ENCODE measurements at places on chromosomes 1 and 21. TPM values are rescaled to one million over a fixed set of nuclear protein-coding genes. Genes with fewer than 3 reads are reported as not detected.

The PTPRF gene
- total RNA-seq: 41.5 TPM

GRCh38 chr1:97649591-97649990, 271.2 kb downstream of the DPYD start:
- no peaks in the 10 kb centered on the region for H3K36me3 ChIP-seq
- DNase-seq: no peak
- H3K27ac ChIP-seq: no peak overlapping the region
- no peaks in the 10 kb centered on the region for H3K27me3 ChIP-seq
- no peaks in the 10 kb centered on the region for H3K4me1 ChIP-seq
- no peak overlapping the region for H3K4me3 ChIP-seq

GRCh38 chr1:101050869-101051268, 25.3 kb upstream of the DPH5 start:
- H3K4me1 ChIP-seq: peaks cover 5% of the 10 kb centered on the region
- no peaks in the 10 kb centered on the region for H3K36me3 ChIP-seq
- no peak overlapping the region for H3K4me3 ChIP-seq
- H3K27me3 ChIP-seq: no peaks in the 10 kb centered on the region
- no peak for DNase-seq
- no peak overlapping the region for H3K27ac ChIP-seq

GRCh38 chr1:209490013-209490412, 93.5 kb upstream of the CAMK1G start:
- no peak overlapping the region for H3K4me3 ChIP-seq
- no peaks in the 10 kb centered on the region for H3K4me1 ChIP-seq
- H3K27me3 ChIP-seq: no peaks in the 10 kb centered on the region
- DNase-seq: no peak

- H3K27ac ChIP-seq: no peak within 1 kb of the TSS
- H3K27me3 ChIP-seq: no peaks in the 10 kb centered on the region
- peak; percentile 66 for DNase-seq
- no peaks in the 10 kb centered on the region for H3K36me3 ChIP-seq
- no peaks in the 10 kb centered on the region for H3K4me1 ChIP-seq
Observed at GRCh38 chr1:153001382-153001781, at the start of gene SPRR3. Gene SPRR3 (plus strand): TSS chr1:153001749. CDS start chr1:153003021, 1,272 bp downstream.

The AK4 gene
- total RNA-seq: 66.0 TPM

The LIN28A gene
- not detected for total RNA-seq

DNA sequence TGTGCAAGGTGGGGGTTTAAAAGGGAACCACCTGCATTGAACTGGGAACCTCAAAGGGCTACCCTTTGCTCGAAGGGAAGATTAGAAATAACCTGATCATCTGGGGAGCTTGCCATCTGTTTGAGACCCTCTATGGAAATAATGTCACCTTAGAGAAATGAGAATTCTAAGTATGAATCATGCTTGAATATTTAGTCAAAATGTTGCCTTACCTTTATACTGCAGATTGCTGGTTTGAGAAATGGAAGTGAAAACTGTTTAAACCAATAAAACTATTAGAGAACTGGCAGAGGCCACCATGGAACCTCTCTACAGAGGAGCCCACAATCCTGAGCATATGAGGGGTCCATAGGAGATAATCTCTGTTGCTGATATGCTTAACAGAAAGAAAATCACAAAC, 131.2 kb upstream of the FAM78B start:
- no peak overlapping the region for H3K27ac ChIP-seq
- H3K36me3 ChIP-seq: no peaks in the 10 kb centered on the region
- no peak overlapping the region for H3K4me3 ChIP-seq
- DNase-seq: no peak
- no peaks in the 10 kb centered on the region for H3K27me3 ChIP-seq

The C8A gene
- not detected for total RNA-seq

DNA sequence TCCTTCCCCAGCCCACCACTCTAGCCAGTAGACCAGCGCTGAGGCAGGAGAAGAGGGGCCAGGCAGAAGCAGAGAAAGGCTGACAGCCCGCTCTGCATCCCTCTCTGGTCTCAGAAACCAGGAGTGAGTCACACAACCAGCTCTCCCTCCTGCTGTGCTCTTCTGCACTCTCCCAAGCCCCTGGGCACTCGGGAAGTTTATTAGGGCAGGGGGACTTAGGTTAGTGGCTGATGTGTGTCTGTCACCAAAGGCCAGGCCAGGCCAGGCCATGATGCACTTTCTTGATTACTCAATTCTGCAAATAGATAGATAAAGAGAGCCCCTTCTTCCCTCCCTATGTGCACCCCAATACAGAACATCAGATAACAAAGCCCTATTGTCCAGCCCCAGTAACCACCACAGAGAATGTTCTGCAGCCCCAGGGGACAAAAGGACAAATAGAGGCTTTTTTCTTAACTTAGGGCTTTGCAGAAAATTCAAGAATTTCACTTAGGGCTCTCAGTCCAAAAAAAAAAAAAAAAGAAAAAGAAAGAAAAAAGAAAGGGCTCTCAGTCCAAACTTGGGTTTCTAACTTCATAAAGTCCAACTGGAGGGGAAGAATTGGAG, 52.9 kb upstream of the CNTN2 start:
- DNase-seq: no peak
- H3K27me3 ChIP-seq: no peaks in the 10 kb centered on the region
- H3K36me3 ChIP-seq: peaks cover 78% of the 10 kb centered on the region
- no peak overlapping the region for H3K4me3 ChIP-seq

GRCh38 chr1:36448530-36449056, 1.7 kb downstream of the OSCP1 start:
- H3K27ac ChIP-seq: no peak overlapping the region
- no peak overlapping the region for H3K4me3 ChIP-seq
- no peaks in the 10 kb centered on the region for H3K27me3 ChIP-seq
- H3K36me3 ChIP-seq: no peaks in the 10 kb centered on the region
- H3K4me1 ChIP-seq: peaks cover 28% of the 10 kb centered on the region

DNA sequence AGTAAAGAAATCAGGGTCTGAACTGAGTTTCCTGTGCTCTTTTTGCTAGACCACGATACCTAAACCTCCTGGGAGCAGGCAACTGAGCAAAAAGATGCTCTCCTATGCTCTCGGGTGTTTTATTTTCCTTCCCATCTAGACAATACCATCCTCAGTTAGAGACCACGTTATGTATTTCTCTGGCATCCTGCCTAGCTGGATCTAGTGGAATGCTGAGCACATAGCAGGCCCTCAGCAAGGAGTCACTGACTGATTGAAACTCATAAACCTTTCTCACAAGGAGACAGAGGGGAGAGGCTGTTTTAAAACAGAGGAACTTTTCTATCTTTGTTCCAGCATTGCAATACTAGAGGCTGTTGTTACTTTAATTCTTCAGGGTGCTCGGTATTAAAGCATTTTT, 168.0 kb downstream of the CYYR1 start:
- peaks cover 7% of the 10 kb centered on the region for H3K4me1 ChIP-seq
- H3K27me3 ChIP-seq: no peaks in the 10 kb centered on the region
- no peak for DNase-seq
- no peak overlapping the region for H3K4me3 ChIP-seq
- no peak overlapping the region for H3K27ac ChIP-seq

DNA sequence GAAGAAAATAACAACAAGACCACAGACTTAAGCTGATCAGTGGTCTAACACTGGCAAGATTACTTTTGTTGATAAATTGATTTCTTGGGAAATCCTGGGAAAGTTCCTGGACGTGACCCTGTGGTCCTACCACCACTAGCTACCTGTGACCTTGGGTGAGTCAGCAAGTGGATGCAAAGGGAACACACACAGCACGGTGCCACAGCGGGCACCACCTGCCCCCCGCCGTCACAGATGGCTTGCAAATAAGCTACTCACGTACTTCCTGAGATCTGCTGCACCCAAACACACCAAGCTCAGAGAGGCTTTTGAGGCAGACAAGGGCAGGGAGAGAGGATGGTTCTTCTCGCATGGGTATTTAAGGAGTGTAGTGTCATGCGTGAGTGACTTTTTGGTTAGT, 12.7 kb downstream of the CFAP298 start:
- H3K4me1 ChIP-seq: no peaks in the 10 kb centered on the region
- no peak overlapping the region for H3K27ac ChIP-seq
- H3K36me3 ChIP-seq: peaks cover 57% of the 10 kb centered on the region
- H3K27me3 ChIP-seq: no peaks in the 10 kb centered on the region
- H3K4me3 ChIP-seq: no peak overlapping the region

DNA sequence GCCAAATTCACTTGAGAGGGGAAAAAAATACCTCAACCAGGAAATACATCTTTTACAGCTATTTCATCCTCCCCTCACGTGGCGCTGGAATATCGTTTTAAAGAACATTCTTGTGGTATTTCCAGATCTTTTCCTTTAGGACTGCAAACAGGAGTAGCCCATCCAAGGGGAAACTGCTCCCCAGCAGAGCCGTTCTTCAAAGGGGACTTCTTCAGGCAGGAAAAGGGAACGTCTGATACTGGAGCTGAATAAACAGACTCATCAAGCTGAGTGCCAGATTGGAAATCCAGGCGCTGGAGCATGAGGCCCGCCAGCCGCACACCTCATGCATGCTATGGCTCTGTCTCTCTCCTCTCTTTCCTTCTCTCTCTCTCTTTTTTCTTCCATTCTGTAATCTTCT, 34.0 kb upstream of the PROX1 start:
- H3K4me3 ChIP-seq: no peak overlapping the region
- H3K27ac ChIP-seq: no peak overlapping the region

The FAM110D gene
- total RNA-seq: 2.9 TPM

- peaks cover 21% of the 10 kb centered on the region for H3K4me1 ChIP-seq
- H3K36me3 ChIP-seq: no peaks in the 10 kb centered on the region
- no peak for DNase-seq
- no peak overlapping the region for H3K4me3 ChIP-seq
Observed at GRCh38 chr1:109890115-109890953, 20.3 kb upstream of the CSF1 start.

The FHL3 gene
- total RNA-seq: 38.3 TPM

The LSM10 gene
- total RNA-seq: 42.2 TPM

- H3K4me1 ChIP-seq: peaks cover 30% of the 10 kb centered on the region
- peak overlapping the region; percentile 100 for H3K27ac ChIP-seq
- H3K27me3 ChIP-seq: no peaks in the 10 kb centered on the region
- no peak for DNase-seq
- no peak overlapping the region for H3K4me3 ChIP-seq
Observed at GRCh38 chr1:10208537-10208936, 1.8 kb upstream of the KIF1B start.

DNA sequence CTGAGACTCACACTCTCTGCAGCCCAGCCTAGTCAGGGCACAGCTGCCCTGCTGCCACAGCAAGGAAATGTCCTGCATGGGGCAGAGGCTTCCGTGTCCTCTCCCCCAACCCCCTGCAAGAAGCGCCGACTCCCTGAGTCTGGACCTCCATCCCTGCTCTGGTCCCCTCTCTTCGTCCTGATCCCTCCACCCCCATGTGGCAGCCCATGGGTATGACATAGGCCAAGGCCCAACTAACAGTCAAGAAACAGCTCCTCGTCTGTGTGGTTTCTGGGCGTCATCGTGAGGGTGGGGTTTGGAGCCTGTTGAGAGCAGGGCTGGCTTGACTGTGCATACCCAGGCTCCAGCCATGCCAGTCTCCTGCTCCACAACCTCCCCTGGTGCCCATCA, 19.5 kb downstream of the FAAH start:
- no peaks in the 10 kb centered on the region for H3K27me3 ChIP-seq
- H3K4me1 ChIP-seq: no peaks in the 10 kb centered on the region
- DNase-seq: no peak
- no peak overlapping the region for H3K27ac ChIP-seq
- H3K36me3 ChIP-seq: peaks cover 22% of the 10 kb centered on the region

The CITED4 gene
- 37.8 TPM for total RNA-seq

DNA sequence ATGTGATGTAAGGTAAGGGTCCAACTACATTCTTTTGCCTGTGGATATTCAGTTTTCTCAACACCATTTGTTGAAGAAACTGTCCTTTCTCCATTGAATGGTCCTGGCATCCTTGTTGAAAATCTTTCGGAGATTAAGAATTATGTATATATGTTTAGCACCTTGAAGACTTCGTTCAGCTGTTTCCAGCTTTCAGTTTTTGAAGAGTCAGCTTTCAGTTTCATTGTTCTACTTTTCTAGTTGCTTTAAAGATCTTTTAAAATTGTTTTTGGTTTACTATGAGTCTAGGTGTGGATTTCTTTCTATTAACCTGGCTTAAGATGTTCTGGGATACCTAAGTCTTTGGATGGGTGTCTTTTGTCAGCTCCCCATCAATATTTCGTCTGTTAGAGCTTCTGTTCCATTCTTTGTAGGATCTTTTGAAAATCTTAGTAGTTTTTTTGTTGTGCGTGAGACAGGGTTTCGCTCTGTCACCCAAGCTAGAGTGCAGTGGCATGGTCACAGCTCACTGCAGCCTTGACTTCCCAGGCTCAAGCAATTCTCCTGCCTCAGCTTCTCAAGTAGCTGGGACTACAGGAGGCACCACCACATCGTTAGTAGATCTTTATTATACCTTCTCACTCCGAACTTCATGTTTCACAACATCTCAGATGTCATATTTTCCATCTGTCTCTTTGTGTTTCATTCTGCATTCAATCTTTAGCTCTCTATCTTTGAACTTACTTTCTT, 353.5 kb upstream of the B3GALT2 start:
- no peak for DNase-seq
- H3K27me3 ChIP-seq: no peaks in the 10 kb centered on the region
- no peak overlapping the region for H3K4me3 ChIP-seq
- H3K27ac ChIP-seq: no peak overlapping the region
- H3K36me3 ChIP-seq: no peaks in the 10 kb centered on the region
- H3K4me1 ChIP-seq: no peaks in the 10 kb centered on the region

The KLHL21 gene
- 145 TPM for total RNA-seq

DNA sequence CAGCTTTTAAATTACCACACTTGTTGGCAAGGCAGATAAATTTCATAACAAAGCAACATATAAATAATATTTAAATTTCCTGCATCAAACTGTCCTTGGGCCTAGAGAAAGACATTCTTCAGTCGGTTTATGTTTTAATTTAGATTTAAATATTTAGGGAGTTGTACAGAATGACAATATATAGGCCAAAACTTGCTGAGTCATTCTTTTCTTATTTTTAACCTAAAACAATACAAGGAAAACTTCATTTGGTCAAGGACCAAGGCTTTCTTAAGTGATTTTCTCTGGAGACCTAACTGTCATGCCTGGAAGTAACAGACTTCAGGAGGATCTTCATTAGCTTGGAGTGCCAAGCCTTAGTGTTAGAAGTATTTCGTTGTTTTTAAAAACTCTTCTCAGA, 5.6 kb downstream of the MAP10 start:
- H3K4me1 ChIP-seq: peaks cover 4% of the 10 kb centered on the region
- H3K4me3 ChIP-seq: no peak overlapping the region
- no peaks in the 10 kb centered on the region for H3K36me3 ChIP-seq
- no peak for DNase-seq
- no peak overlapping the region for H3K27ac ChIP-seq

- no peak overlapping the region for H3K27ac ChIP-seq
- no peaks in the 10 kb centered on the region for H3K36me3 ChIP-seq
- peaks cover 19% of the 10 kb centered on the region for H3K4me1 ChIP-seq
- peak; percentile 37 for DNase-seq
- no peak overlapping the region for H3K4me3 ChIP-seq
- no peaks in the 10 kb centered on the region for H3K27me3 ChIP-seq
Observed at GRCh38 chr1:58720680-58721079, 20.8 kb upstream of the MYSM1 start.

Data from esophagus muscularis mucosa (tissue), 4 donors.